ENCODE measurements at places on chromosomes 12 and 14.

DNA sequence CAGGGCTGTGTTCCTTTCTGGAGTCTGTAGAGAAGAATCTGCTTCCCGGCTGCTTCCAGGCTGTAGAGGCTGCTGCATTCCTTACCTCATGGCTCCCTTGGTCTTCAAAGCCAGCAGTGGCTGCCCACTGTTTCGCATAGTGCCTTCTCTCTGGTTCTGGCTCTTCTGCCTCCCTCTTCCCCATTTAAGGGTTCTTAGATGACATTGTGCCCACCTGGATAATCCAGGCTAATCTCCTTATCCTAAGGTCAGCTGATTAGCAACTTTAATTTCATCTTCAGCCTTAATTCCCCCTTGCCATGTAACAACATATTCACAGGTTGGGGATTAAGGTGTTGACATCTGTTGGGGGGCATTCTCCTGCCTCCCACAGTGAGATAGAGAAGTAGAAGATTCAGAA, 208.6 kb upstream of the TMTC1 start:
- DNase-seq, result no peak

GRCh38 chr12:32483993-32484392, 84.6 kb downstream of the FGD4 start:
- DNase-seq, result no peak

DNA sequence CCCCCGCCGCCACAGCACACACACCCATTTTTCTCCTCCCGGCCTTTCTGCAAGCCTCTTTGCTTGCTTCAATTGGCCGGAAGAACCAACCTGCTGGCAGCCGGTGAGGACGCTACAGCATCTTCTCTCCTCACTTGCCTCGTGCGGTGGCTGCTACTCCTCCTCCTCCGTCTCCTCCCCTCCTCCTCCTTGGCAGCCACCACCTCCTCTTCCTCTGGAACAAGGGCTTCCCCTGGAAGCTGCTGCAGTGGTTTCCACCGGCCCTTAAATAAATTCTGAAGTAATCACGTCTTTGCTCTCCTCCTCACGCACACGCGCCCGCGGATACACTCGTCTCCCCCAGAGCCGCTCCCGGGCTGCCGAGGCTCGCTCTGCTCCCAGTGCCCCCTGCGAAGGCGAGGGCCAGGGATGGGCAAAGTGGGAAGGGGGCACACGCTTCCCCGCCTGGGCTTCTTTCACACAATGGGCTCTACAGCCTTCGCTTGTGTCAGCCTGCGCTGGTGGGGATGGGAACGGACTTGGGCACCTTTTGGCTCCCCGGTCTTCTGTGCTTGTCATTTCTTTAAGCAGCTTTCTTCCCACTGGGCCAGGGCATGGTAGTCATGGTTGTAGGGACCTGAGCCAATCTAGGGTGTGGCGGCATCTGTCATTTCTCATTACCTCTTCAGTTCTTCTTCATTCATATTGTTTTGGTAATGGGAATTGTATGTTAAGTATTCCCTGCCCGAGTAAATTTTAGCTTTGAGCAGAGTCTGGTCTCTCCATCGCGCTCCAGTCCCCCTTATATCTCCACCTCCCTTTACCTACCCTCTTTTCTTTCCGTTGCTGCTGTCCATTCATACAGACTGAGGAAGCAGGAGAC, at the start of gene PPFIA2:
Gene PPFIA2 (minus strand): TSS at position 161 of the 862 bp plus-strand sequence.
- peak; percentile 17 for DNase-seq

- no peak for DNase-seq
Measured at GRCh38 chr14:92978229-92979021, 55.5 kb downstream of the CHGA start.

Data from heart right ventricle (tissue), 16 donors.